Aorta (tissue), 5 donors: ENCODE measurements at places on chromosomes 13 and 19. TPM values are rescaled to one million over a fixed set of nuclear protein-coding genes. Genes with fewer than 3 reads are reported as not detected.

Gene KIR2DL1
- total RNA-seq = not detected

Gene GZMM
- total RNA-seq = 0.75 TPM

Gene NLRP4
- total RNA-seq = not detected

- H3K27me3 ChIP-seq = no peaks in the 10 kb centered on the region
- DNase-seq = no peak
- no peak overlapping the region for H3K27ac ChIP-seq
- no peaks in the 10 kb centered on the region for H3K4me1 ChIP-seq
- H3K4me3 ChIP-seq = no peak overlapping the region
Measured at GRCh38 chr19:45117167-45117594, 24.2 kb downstream of the PPP1R37 start.

- no peaks in the 10 kb centered on the region for H3K36me3 ChIP-seq
- no peaks in the 10 kb centered on the region for H3K27me3 ChIP-seq
- no peaks in the 10 kb centered on the region for H3K4me1 ChIP-seq
- H3K4me3 ChIP-seq = no peak overlapping the region
Measured at GRCh38 chr19:13902993-13903555, 2.8 kb downstream of the BRME1 start.

- DNase-seq = peak; percentile 6
- H3K4me1 ChIP-seq = no peaks in the 10 kb centered on the region
- no peak overlapping the region for H3K4me3 ChIP-seq
- no peak overlapping the region for H3K27ac ChIP-seq
- H3K27me3 ChIP-seq = peaks cover 2% of the 10 kb centered on the region
- no peaks in the 10 kb centered on the region for H3K36me3 ChIP-seq
Measured at GRCh38 chr19:5394551-5395505, 54.2 kb upstream of the PTPRS start.

GRCh38 chr13:110327051-110327721 lies 20.1 kb downstream of the COL4A2 start:
- no peak for DNase-seq
- peak overlapping the region; percentile 68 for H3K27ac ChIP-seq
- no peak overlapping the region for H3K4me3 ChIP-seq
- H3K27me3 ChIP-seq = no peaks in the 10 kb centered on the region

- H3K27me3 ChIP-seq = no peaks in the 10 kb centered on the region
- no peak overlapping the region for H3K4me3 ChIP-seq
- no peaks in the 10 kb centered on the region for H3K4me1 ChIP-seq
- no peak for DNase-seq
- no peaks in the 10 kb centered on the region for H3K36me3 ChIP-seq
Measured at GRCh38 chr13:89136678-89137077, 1465.5 kb downstream of the SLITRK5 start.

- no peak overlapping the region for H3K4me3 ChIP-seq
- H3K27ac ChIP-seq = no peak overlapping the region
- peaks cover 9% of the 10 kb centered on the region for H3K4me1 ChIP-seq
- no peak for DNase-seq
- no peaks in the 10 kb centered on the region for H3K36me3 ChIP-seq
- H3K27me3 ChIP-seq = no peaks in the 10 kb centered on the region
Measured at GRCh38 chr19:34316741-34317301, 48.2 kb upstream of the GPI start.

GRCh38 chr19:21513651-21514050 lies 8.2 kb downstream of the ZNF429 start:
- no peaks in the 10 kb centered on the region for H3K36me3 ChIP-seq
- no peaks in the 10 kb centered on the region for H3K27me3 ChIP-seq
- no peaks in the 10 kb centered on the region for H3K4me1 ChIP-seq
- H3K27ac ChIP-seq = no peak overlapping the region
- no peak overlapping the region for H3K4me3 ChIP-seq
- no peak for DNase-seq

DNA sequence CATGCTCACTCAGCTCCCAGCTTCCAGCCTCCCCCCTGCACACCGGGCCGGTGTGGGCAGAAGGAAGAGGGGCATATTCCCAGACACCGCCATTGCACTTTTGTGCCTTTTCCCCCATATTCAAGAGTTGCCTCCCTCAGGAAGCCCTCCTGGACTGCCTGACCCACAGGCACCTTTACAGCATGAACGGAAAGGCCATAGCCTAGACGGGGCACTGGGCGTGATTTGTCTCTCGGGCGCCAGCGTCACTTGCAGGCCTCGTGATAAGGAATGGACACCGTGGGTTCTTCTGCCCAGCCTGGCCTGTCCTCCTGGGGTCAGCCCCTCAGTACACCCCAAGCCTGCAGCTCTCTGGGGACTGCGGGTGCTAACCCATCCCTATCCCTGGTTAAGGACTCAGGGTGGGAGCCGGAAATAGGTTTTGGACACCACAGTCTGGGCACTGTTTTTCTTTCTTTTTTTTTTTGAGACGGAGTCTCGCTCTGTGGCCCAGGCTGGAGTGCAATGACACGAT lies 933 bp upstream of the UQCR11 start:
- H3K4me3 ChIP-seq = no peak overlapping the region
- no peaks in the 10 kb centered on the region for H3K27me3 ChIP-seq
- no peaks in the 10 kb centered on the region for H3K4me1 ChIP-seq
- no peak for DNase-seq
- no peaks in the 10 kb centered on the region for H3K36me3 ChIP-seq
- H3K27ac ChIP-seq = peak overlapping the region; percentile 38
